ENCODE measurements at places on chromosomes 7 and 10. TPM values are rescaled to one million over a fixed set of nuclear protein-coding genes. Genes with fewer than 3 reads are reported as not detected.
A peak's percentile ranks its signal among the peaks of the same experiment; 100 is the strongest.

GRCh38 chr7:38825721-38826440 lies 83.1 kb downstream of the VPS41 start:
- DNase-seq = no peak

The RSPH10B gene
- 0.35 TPM for total RNA-seq

DNA sequence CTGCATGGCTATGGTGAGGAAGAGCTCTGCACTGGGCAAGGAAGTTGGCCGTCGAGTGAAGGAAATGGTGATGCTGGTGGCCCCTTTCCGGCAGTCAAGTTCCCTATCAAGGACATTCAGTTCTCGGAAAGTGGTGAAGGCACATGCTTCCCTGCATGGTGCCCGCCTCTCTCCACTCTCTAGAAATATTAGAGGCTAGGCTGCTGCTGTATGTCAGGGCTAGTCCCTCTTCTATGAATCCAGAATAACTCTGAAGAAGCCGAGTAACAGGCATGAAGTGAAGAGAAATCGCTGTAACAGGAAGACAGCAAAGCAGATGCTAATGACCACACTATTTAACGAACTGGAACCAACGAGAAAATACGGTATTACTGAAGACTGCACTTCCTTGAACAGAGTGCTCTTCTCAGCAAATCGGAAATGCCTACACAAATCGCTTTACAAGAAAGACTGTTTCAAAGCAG lies 5.4 kb downstream of the IDI1 start:
- peak; percentile 72 for DNase-seq

DNA sequence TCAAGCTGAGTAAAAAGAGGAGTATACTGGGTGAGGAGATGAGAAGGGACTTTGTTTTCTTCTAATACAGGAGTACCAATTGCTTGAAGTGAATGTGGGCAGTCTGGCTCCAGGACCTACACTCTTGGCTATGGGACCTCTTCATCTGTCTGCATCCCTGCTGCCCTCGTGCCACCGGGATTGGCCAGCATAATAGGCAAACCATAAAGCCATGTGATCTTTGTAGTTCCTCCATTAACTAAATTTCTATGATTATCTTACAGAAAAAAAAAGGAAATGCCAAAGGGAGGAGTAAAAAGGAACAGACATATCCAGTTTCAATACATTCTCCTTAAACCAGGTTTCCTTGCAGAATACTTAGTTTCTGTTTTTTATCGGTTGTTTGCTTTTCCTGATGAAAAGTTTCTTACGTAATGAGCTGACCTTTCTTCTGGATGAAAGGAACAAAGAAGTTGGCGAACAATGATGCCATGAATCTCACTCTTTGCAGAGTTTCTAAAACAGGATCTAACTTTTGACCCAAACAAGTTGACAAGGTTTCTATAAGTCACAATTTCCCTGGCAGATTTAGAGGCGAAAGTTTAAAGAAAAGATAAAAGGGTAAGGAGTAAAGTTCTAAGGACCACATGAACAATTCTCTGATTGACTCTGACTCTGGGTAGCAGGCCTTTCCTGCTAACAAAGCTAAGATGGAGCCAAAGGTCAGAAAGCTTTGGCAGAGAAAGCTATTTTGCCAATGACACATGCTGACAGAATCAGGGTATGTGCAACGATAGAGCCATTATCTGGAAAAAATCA lies 54.1 kb downstream of the LAMB1 start:
- DNase-seq = no peak

The COL13A1 gene
- total RNA-seq = not detected

GRCh38 chr7:39691821-39692220 lies 68.4 kb downstream of the RALA start:
- DNase-seq = no peak

The SEMA4G gene
- total RNA-seq = 0.19 TPM
